Type B pancreatic cell (in vitro differentiated cells): ENCODE measurements at places on chromosomes 12 and 14. TPM values are rescaled to one million over a fixed set of nuclear protein-coding genes. Genes with fewer than 3 reads are reported as not detected.

GRCh38 chr14:39841088-39841487, 408.9 kb upstream of the FBXO33 start:
- no peak overlapping the region for H3K27ac ChIP-seq
- no peaks in the 10 kb centered on the region for H3K4me1 ChIP-seq
- no peak overlapping the region for H3K4me3 ChIP-seq
- no peak for DNase-seq
- H3K36me3 ChIP-seq: no peaks in the 10 kb centered on the region

GRCh38 chr12:131011165-131012079, 57.7 kb downstream of the ADGRD1 start:
- H3K27ac ChIP-seq: no peak overlapping the region
- no peak for DNase-seq
- peaks cover 32% of the 10 kb centered on the region for H3K4me1 ChIP-seq
- no peaks in the 10 kb centered on the region for H3K36me3 ChIP-seq
- H3K27me3 ChIP-seq: peaks cover 9% of the 10 kb centered on the region

Gene TMEM229B
- 2.1 and 2.7 TPM in 2 replicates for total RNA-seq

GRCh38 chr12:92739113-92739512, 36.3 kb downstream of the PLEKHG7 start:
- no peak overlapping the region for H3K27ac ChIP-seq
- DNase-seq: no peak

Gene GPX2
- 39.2 and 69.7 TPM in 2 replicates for total RNA-seq

DNA sequence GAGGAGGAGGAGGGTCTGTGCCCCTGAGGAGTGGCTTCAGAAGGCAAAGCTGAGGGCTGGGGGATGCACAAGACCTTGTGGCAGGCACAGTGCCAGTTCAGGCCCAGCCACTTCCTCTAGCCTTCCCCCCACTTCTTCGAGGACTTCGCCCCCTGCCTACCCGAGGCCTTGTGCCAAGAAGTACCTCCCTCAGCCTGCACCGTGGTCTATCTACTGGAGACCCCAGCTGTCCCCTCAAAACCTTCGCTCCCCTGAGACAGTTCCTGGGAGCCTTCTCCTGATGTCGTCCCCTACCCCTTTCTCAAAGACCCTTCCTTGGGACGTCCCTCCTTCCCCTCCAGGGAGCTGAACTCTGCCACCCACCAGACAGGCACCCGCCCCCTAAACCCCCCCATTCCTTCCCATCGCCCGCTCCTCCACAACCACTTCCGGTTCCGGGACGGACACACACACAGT, 604 bp downstream of the ZNF384 start:
- peak overlapping the region; percentile 97 for H3K4me3 ChIP-seq
- peaks cover 33% of the 10 kb centered on the region for H3K36me3 ChIP-seq
- H3K27ac ChIP-seq: peak overlapping the region; percentile 93
- H3K27me3 ChIP-seq: peaks cover 10% of the 10 kb centered on the region

DNA sequence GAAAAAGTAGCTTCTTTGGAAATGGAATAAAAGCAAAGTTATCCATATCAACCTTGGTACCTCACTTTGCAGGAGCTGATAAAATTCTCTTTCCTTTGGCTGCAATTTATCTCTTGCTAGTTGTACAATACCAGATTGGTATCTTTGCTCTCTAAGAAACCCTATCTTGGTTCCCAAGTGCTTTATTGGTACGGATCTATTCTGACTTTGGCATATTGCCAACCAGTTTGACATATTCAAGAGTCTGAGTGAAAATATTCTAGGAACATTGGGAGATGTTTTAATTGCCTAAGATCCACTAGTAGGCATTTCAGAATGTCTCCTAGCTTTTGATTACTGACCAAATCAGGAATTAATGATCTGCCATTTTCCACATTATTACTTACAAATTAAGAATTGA, 167.2 kb upstream of the ATP2B1 start:
- no peak for DNase-seq
- H3K27me3 ChIP-seq: no peaks in the 10 kb centered on the region
- H3K36me3 ChIP-seq: no peaks in the 10 kb centered on the region
- H3K4me1 ChIP-seq: peaks cover 4% of the 10 kb centered on the region
- H3K4me3 ChIP-seq: no peak overlapping the region
- H3K27ac ChIP-seq: no peak overlapping the region
